ENCODE measurements at places on chromosomes 12 and 14.

- DNase-seq = no peak
Measured at GRCh38 chr12:54000116-54001114, at the start of gene HOXC9. Gene HOXC9 (plus strand): TSS chr12:54000161. CDS start chr12:54000189, 28 bp downstream.

GRCh38 chr12:49795654-49796105 is 32.5 kb downstream of the NCKAP5L start:
- no peak for DNase-seq

DNA sequence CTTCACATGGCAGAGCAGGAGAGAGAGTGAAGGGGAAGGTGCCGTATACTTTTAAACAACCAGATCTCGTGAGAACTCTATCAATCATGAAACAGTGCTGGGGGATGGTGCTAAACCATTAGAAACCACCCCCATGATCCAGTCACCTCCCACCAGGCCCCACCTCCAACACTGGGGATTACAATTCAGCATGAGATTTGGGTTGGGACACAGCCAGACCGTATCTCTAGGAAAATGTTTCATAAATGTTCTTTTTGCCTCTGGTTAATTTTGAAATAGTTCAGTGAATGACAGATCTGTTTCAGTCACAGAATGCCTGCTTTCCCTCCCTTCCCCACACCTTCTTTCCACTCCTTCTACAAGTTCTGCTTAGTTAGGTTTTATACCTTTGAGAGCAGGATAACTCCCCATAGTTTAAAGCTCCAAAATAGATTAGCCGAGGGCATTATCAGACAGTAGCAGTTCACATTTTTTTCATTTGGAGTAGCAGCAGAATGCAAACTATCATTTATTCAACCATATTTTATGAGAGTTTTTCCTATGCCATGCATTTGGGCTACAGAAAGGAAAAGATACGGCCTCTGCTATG is 27.1 kb downstream of the PELI2 start:
- no peak for DNase-seq

- DNase-seq = no peak
Measured at GRCh38 chr12:97305651-97306050, 157.0 kb upstream of the RMST start.

- DNase-seq = peak; percentile 35
Measured at GRCh38 chr14:101972126-101972866, 7.9 kb downstream of the DYNC1H1 start.

DNA sequence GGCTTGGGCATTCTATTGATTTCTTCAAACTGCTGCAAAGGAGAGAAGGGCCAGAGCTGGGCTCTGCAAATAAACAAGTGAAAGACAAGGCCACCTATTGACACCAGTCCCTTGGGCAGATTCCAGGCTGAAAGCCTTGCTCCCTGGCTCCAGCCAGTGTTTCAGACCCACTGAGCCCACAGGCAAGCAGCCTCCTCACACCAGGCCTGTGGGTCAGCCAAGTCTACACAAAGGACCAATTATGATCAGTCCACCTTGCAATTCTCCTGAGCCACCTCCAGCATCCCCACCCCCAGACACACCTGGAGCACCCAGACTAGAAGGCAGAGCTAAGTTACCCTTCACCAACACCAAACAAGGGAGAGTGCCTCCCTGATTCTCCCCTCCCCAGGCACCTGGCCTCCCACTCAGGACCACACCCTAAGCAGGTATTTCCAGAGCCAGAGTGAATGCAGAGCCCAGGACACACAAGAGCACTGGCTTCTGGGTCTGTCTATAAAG is 13.8 kb downstream of the ACTN1 start:
- no peak for DNase-seq

GRCh38 chr12:6961278-6961694 is 9.2 kb downstream of the PHB2 start:
- DNase-seq = no peak

- DNase-seq = no peak
Measured at GRCh38 chr14:98900798-98901197, 371.2 kb downstream of the BCL11B start.

- no peak for DNase-seq
Measured at GRCh38 chr14:65804439-65805112, 392.0 kb downstream of the FUT8 start.

GRCh38 chr12:5375547-5376295 is 56.2 kb upstream of the NTF3 start:
- no peak for DNase-seq

DNA sequence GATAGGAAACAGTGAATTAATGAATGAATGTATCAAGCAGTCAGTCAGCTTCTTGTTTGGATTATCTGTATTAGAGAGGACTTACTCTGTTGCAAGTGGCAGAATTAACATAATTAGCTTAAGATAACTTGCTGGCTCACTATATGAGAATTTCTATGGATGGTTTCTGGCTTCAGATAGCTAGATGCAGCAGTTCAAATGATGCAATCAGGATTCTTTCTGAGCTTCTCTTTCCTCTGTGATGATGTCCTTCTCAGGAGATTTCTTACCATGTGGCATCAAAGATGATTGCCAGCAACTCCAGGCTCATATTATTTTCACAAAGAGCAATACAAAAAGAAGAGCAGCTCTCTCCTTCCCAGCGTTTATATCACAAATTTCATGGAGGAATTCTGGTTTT is 30.7 kb downstream of the FRMD6 start:
- DNase-seq = no peak

- no peak for DNase-seq
Measured at GRCh38 chr14:34502001-34502400, 37.5 kb downstream of the EAPP start.

DNA sequence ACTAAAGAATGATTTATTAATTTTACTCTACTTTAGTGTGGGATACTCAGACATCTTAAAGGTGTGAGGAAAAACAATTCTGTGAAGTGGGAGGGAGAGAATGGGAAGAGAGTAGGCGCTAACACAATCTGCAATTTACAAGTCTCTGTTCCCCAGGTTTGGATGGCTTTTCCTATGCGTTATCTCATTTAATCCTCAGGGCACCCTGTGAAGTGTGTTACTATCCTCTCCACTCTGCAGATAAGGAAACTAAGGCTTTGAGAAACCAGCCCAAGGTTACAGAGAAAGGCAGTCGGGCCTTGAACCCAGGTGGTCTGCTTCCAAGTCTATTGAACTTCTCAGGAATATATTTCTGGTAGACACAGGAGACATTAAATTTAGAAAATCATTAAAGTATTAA is 36.2 kb upstream of the TUBA1C start:
- DNase-seq = no peak

DNA sequence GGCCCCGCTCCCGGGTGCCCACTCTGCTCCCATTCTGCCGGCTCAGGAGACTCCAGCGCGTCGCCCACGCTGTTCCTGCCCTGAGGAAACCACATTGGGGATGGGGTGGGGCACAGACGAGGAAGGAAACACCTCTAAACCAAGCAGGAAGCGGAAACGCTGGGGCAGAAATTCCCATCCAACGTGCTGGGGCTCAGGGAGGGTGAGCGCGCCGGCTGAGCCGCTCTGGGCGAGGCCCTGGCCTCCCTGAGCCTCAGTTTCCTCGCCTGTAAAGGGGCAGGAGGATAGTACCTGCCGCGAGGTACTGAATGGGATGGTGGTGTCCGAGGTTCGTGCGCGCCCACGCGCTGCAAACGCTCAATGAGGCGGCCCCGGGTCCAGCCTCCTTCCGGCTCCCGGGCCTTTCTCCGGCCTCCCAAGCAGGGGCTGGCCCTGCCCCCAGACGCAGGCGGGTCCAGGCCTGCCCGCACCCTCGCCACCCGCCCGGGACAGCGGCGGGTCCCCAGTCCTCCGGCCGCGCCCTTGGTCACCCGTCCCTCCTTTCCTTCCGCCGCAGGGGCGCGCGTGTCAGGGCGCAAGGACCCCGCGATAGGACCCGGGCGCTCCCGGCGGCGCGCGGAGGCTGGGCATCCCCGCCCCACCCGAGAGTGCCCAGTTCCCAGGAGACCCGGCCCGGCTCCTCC is 673 bp downstream of the BEGAIN start:
- no peak for DNase-seq

DNA sequence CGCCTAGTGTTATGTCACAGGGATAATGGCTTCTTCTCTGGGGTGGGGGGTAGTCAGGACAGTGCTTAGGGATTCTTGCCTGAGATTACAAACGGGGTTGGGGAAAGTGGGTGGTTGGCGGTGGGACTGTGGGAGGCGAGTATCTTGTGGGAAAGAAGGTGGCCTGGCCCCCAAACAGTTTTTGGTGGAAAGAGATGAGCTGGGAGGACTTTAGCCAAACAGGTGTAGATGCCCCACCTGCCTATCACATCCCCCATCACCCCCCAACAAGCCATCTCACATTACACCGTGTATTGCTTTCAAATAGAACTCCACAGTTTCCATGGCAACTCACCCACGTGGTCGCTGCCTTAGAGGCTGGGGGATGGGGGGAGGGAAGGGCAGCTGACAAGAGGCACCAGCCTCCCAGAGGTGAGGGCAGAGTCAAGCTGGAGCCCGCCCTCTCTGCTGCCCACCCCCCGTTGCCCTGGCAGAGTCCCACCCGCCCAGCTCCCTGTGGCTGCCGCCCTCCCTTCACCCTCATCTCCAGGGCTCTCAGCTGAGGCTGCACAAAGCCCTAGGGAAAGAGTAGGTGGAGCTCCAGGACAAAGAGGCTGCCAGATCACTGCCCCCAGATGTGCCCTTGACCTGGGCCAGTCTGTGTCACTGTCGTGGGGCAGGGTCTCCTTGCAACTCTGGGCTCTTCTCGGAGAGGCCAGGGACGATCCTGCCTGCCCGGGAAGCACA is 98.3 kb downstream of the LRRC74A start:
- peak; percentile 90 for DNase-seq

GRCh38 chr14:32049361-32050088 is 27.6 kb upstream of the ARHGAP5 start:
- DNase-seq = no peak

DNA sequence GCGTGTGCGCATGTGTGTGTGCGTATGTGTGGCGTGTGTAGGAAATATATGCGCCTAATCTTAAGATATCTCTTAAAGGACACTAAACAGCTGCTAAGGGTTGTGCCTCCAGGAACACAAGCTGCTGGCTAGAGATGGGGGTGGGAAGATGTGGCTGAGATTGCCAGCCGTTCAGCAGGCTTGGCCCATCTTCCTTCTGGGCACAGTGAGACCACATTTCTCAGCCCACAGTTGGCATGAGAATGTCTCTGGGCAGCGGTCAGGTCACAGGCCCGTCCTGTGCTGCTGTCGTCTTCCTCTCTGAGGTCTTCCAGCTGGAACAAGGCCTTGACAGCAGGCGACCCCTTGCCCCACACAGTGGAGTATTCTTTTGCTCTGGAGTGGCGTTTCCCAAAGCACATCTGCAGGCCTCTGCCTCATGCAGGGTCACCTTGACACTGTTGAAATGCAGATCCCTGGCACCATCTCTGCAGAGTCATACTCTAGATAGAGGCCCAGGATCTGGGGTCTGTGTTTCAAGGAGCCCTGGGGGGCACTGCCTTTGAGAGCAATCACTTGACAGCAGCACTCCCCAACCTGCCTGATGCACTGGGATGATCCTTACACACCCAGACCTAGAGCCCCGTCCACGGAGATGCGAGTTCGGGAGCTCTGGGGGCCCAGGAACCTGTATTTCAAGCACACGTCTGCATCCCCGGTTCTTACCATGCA is 335.5 kb upstream of the SFSWAP start:
- DNase-seq = no peak

GRCh38 chr12:50822082-50822481 is 20.6 kb upstream of the TMPRSS12 start:
- DNase-seq = no peak

DNA sequence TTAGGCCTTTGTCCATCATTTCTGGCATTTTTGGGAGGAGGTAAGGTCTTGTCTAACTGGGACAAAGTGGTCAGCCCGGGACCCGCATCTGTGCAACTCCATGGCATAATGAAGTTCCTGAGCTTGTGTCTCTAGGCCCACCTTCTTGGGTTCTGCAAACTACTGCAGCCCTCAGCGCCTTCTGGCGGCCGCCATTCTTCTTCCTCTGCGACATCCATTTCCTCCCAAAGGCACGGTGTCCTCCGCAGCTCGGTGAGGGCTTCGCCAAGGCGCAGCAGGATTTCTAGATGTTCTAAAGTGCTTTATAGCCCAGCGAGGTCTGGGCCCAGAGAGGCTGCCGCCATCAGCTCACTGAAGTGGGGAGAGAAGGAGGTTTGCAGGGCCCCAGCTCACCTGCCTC is 134.4 kb upstream of the OR4E1 start:
- no peak for DNase-seq

GRCh38 chr12:4874671-4875070 is 35.0 kb upstream of the KCNA1 start:
- DNase-seq = no peak

- DNase-seq = peak; percentile 95
Measured at GRCh38 chr12:6965026-6965661, 5.3 kb downstream of the PHB2 start.

- DNase-seq = no peak
Measured at GRCh38 chr14:58798173-58798572, 160.4 kb downstream of the DACT1 start.

- DNase-seq = no peak
Measured at GRCh38 chr12:180445-180844, 33.5 kb downstream of the SLC6A12 start.

GRCh38 chr12:83408146-83408545 is 721.4 kb downstream of the TMTC2 start:
- no peak for DNase-seq

DNA sequence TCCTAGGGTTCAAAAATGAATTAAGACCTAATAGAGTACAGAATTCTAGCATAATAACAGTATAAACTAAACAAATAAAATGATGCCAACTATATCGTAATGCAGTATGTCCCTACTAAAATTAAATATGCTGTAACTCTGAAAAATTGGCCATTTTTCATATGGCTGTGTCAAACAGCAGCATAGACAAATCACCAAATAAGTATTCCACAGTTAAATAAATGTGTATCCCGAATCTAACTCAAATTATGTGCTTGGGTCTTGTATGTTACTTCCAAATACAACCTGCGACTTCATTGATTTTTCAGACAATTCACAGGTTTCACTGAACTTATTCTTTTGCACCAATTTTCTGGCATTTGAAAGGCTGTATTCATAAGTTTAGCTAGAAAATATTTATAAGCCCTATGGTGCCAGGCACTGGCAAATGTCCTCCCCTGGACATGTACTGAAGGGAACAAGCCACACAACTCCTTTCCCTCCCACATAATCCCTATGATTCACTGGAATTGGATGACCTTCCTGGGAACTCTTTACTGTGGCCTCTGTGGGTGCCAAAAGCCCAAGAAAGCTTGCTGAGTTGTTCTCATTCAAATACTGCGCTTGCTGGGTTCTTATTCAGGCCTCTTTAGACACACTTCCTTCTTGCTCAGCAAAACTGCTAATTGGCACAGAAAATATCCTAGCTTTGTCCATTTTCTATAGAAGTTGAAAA is 108.8 kb downstream of the KITLG start:
- peak; percentile 22 for DNase-seq

DNA sequence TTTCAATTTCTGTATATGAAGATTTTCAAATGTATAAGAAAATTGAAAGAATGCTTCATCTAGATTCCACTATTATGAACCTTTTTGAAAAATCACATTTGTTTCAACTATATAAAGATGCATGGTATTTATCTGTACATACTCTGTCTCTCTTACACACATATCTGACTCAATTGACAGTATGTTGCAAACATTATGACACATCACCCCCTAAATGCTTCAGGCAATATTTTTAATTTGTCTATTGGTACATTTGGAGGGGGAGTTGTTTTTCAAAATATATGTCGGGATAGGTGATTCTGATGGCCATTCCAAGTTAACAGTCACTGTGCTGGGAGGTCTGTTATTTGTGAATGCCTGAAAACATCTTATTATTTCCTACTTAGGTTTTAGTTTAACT is 14.4 kb downstream of the PCNX1 start:
- DNase-seq = no peak

- no peak for DNase-seq
Measured at GRCh38 chr12:44571006-44571550, 305.0 kb downstream of the NELL2 start.

GRCh38 chr14:53032161-53032803 is 81.4 kb upstream of the FERMT2 start:
- DNase-seq = no peak
